ENCODE measurements at places on chromosomes 13 and 19.

DNA sequence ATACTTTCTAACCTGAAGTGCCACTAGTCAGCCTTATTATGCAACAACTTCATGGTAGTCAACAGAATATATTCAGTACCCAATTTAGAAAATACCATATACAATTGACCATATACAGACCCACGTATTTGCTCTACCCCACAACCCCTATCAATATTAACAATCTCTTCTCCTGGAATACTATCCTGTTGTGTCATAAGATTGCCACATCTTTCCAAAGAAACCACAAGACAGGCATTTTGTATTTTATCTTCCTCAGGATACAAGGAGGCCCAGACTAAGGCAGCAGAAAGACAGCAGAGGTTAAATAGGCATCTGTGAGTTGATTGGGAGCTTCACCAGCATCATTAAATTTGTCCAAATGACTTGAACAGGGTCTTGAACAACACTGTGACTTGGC lies 4.5 kb downstream of the SPART start:
- DNase-seq = no peak

DNA sequence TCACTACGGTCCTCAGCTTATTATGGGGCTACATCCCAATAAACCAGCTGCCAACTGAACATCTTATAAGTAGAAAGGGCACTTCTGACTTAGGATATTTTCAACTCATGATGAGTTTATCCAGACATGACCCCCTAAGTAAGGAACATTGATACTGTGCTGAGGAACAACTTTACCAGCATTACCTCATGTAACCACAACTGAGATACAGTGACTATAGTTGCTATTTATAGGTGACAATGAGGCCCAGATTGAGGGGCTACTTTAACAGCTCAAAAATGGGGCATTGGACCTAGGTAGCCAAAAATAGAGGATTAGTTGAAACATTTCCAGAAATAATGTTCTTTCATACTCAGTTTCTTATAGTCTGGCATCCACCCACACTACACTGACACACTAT lies 26.8 kb downstream of the SKA3 start:
- no peak for DNase-seq

DNA sequence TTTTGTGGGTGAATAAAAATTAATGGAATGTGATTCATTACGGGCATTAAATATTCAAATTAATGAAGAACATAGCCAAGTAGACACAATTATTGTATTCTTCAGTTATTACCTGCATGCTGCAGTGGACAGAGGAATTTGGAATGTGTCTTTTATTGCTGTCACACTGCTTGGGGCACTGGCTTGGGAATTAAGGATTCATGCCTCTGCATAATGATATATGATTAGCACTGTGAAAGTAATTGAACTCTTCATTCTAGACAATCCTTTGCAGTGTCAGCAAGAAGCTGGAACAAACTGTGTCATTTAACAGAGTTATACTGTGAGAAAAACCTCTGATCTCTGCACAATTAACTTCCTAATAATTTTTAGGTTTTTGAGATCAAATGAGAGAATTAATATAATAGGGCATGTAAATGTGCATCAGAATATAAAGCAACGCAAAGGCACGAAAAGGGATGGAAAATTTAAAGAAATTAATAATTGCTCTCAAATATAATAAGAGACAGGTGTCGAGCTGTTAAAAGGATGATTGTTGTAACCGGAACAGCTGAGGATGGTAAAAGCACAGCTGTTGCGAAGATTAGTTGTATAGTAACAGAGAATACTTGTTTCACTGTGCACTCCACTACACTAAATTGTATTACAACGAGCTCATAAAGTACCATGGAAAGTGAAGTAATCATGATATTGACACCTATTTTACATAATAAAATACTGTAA lies 235.1 kb upstream of the MIR17HG start:
- no peak for DNase-seq

GRCh38 chr13:111923991-111924677 lies 142.8 kb upstream of the SOX1 start:
- DNase-seq = no peak

GRCh38 chr19:17522988-17523872 lies 11.8 kb downstream of the PGLS start:
- DNase-seq = no peak

DNA sequence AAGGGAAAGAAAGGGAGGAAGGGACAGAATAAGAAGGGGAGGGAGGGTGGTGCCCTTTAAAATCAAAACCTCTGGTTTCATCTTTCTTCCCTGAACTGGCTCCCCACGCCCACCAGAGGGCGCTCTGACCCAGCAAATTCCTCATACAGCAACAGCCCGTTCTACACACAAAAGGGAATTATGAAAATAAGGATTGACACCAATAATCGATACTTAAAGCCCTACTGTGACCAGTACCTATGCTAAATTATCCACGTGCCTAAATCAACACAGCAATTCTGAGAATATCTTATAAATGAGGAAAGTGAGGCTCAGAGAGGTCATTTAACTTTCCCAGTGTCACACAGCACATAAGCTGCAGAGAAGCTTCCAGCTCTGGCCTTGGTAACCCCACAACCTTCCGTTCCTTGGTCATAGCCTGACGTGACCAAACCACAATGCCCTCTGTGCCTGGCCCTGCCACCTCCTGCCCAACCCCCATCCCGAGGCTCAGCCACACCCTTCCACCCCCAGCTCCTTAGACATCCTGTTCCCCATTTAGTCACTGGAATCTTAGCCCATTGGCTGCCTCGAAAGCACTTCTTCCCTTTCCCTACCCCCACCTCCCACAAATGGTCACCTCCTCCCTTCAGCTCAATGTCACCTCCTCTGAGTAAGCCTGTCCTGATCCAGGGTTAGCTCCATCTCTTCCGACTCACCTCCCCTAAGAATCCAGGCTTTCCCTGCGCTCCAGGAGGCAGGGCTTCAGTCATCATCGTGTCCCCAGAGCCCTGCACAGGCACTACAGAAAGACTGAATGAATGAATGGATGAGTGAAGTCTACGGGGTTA lies 34.2 kb upstream of the PNMA8B start:
- DNase-seq = no peak

DNA sequence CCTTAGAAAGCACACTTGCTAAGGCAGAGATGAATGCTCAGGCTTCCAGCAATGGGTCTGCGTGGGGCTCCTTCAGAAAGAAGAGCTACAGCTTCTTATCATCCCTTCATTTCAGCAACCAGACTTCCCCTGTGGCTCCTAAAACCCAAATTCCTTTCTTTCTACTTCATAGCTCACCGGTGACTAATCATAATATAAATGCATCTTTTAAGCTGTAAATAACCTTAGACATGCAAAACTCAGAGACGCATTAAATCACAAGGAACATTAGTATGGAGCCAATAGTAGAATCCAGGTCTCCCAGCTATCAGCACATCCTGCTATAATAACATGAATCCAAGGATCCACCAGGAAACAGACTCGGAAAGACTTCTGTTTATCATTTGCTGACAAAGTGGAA lies 375.6 kb downstream of the COG6 start:
- no peak for DNase-seq

GRCh38 chr13:76440568-76440967 lies 445.6 kb downstream of the KCTD12 start:
- DNase-seq = no peak

DNA sequence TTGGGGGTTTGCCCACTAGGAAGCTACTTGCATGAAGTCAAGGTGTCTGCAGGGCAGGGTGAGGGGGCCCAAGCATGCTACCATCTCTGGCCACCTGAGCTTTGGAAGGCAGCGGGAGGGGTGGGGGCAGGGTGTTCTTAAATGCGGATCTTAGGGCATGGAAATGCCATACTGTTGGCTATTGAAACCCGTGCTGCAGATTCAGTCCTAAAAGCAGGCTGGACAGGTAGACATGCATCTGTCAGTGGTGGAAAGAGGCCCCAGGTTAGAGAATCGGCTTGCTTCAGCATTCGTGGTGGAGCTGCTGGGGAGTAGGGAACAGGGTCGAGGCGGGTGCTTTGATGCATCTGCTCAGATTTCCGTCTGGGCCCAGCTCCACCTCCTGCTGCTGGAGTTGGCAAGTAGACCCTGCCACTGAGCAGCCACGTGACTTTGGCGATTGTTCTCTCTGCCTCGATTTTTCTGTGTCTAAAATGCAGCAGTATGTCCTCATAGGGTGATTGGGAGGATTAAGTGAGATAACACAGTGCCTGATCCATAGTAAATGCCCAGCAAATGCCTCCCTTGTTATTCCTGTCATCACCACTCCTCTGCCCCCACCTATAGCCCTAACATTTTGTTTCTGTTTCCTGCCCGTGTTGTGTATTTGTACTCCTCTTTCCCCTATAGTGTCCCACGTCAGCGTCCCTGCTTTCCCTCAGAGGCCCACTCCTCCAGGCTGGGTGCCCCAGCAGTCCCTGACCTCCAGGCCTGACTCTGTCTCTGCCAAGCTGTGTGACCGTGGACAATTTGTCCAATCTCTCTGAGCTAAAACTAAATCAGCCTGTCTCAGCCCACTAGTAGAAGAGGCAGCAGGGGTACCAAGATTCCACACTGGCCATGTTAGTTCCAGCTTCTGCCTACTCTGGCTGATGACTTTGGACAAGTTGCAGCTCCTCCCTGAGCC lies 5.8 kb downstream of the PPP1R37 start:
- no peak for DNase-seq

DNA sequence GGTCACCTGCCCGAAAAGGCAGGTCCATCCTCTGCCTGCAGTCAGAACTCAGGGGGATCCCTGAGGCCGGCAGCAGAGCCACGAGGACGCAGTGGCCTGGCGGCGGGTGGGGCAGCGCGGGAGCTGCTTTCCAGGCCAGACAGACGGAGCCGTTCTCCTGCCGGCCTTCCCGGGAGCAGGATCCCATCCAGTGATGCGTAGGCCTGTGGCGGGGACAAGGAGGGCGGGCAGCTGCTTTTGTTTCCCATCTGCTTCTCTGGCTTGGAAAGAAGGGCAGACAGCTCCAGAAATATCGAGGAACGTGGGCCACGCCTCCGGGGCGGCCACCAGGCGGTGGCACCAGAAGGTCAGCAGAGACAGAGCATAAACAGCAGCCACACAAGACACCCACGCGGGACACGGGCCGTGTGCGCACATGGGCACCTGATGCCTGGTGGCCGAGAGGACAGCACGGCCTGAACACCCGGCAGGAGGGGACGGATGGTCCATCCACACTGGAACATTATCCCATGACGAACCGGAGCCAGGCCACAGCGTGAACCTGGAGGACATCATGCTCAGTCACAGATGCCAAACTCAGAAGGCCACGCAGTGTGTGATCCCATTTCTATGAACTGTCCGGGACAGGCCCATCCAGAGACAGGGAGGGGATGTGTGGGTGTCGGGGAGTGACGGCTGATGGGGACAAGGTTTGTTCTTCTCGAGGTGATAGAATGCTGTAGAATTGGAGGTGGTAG lies 13.9 kb upstream of the MKNK2 start:
- DNase-seq = no peak

GRCh38 chr13:28041031-28041461 lies 52.6 kb upstream of the URAD start:
- DNase-seq = no peak

- no peak for DNase-seq
Measured at GRCh38 chr19:40933025-40933424, 51.0 kb upstream of the CYP2A7 start.

- DNase-seq = no peak
Measured at GRCh38 chr19:53958168-53958571, 4.6 kb upstream of the CACNG8 start.

DNA sequence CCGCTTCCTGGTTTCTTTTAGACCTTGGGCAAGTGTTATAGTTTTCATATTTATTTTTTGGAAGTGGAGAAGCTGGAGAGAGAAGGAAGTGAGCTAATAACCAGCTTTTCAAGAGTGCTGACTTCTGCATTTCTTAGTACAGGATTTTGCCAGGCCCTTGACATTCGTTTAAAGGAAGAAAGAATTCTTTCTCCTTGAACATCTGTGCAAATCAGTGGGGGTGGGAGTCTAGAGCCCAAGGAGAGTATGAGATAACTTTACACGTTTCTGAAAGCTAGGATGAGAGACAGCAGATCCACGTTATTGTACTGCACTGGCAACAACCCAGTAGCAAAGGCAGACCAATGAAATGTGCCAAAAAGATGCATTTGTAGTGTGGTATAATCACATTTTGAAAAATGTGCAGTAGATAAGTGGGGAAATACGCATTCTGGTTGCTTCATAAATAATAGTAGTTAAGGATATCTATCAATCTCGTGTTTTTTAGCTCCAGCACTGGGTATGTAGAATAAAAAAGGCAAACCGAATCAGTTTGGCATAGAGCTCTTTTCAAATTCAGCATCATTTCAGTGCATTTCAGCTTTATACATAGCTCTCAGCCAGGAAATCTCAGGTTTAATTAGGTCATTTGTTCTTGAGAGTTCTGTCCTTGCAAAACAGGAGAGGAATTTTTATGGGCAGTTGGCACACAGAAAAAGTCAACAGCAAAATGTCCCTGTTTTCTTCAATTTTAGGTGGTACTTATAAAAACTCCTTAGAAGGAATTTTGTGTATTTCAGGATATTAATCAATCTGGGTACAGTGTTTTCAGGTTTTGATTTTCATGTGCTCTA lies 4.3 kb downstream of the RNF113B start:
- DNase-seq = no peak

DNA sequence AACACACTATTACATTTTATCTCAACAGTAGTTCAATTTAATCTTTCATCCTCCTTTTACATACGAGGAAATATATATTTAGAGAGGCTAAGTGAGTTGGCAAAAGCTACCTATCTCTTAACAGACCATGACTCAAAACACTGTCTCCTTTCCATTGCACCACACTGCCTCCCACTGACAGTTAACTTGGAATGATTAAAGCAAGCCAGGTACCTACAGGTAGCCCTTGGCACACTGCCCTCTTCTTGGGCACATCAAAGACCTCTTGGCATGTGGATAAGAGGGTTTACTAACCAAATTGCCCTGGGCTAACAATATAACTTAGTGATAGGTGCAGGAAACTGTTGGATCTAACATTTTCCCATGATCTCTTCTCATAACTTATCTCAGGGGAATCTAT lies 1.8 kb downstream of the ABHD13 start:
- no peak for DNase-seq

DNA sequence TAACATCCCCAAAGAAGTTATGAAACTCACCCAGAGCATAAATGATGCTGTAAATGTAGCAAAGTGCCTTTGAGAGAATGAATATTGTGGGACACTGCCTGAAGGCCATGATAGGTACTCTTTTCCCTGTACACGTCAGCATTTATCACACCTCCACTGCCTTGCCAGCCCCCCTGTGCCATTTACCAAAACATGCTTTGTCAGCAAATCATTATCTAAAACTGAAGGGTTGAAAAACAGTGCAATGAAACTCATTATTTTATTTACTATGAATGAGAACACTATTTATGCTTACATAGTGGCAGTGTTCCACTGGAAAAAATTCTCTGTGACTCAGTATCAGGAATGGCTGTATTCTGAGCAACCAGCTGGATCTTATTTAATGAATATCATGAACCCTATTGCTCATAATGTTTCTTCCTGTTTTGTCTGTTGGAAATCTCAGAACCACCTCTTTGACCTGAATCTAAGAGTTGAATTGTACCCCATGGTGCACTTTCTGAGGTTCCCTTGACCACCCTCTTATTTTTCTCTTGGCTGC lies 564.1 kb downstream of the DCT start:
- no peak for DNase-seq

All from osteocyte (in vitro differentiated cells).